CD4-positive, alpha-beta T cell treated with Interleukin-4 for 4 hours (primary cell): ENCODE measurements at places on chromosomes 16 and 17.

DNA sequence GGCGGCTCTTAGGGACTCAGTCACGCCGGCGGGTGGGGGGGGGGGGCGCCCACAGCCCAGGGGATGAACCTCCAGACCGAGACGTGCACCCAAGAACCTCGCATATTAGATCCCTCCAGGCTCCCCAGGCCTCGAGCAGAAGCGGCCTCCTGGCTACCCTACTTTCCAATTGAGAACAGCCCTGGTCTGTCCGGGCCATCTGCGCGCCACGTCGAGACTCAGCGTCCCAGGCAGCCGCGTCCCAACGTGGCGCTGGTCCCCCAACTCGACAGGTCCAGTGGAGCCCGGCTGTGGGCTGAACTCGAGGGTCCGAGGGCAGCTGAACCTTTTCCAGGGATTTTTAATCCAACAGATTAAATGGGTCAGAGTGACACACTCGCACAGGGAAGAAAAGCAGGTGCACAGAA lies 2.3 kb upstream of the IRX3 start:
- no peak for DNase-seq

DNA sequence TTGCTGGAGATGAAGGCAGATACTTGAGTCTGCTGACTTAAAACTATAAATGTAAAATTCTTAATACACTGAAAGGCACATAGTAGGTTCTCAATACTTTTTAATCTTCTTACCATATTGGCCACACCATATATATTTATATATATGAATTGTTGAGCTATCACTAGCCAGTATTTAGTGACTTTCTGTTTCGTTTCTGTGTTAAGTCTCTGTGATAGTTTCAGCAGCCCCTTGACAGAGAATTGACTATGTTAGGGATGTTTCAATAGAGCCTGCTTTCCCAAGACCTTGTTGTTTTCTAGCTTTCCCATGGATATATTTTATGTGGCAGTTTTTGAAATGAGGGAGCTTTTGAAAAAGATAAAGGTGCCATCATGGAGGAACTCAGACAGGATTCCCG lies 206.5 kb upstream of the GOT2 start:
- DNase-seq = no peak

DNA sequence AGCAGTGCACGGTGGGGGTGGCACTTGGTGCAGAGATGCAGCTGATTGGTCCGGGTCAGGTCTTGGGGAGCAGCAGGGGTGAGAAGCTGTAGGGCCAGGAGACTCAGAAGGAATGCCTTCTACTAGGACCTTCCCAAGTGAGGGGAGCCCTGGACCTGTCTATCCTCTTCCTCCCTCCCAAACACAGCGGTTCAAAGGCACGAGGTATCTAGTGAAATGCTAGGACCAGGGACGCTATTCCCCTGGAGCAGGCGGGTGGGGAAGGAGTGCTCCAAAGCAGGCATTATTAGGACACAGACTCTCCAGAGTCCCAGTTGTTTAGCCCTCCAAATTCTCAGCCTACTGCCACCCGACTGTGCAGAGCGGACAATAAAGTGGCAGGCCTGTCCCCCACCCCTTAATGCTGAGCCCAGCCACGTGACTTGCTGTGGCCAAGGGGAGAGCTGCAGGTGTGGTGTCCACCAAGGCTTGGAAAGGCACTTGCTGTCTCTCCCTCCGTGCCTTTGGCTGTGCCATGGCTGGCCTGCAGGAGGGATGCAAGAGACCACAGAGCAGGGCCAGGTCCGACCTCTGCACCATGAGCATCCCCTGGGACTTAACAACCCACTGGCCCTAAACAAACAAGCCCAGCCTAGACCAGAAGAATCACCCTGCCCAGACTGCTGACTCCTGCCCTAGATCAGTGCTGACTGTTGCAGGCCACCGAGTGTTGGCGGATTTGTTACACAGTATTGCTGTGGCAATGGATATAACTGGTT lies 97.2 kb downstream of the TBC1D16 start:
- DNase-seq = no peak

- no peak for DNase-seq
Measured at GRCh38 chr16:49534901-49535610, 161.5 kb downstream of the C16orf78 start.

DNA sequence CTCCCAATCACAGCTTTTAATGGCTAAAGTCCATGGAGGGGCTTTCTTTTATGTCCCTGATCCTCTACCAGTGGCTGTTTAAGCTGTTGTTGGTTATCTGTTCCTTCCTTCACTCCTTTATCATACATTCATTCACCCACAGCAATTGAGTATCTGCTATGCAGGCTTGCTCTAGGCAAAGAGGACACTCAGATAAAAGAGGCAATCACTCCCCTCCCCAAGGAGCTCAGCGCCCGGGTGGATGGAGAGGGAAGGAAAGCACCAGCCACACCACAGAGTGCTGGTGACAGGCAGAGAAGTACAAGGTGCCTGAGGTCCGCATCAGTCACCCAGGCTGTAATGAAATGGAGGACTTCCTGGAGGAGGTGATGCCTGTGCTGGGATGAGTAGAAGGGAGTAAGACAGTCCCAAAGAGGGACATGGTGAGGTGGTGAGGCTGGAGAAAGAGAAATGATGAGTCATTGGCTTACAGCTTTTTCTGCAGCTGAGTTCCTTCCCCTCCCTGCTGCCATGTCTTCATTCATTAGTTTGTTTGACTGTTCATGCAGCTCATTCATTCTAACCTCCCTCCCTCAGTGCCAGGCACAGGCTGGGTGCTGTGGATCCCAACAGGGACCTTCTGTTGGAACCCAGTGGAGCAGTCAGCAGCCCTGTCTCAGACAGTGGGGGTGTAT lies 12.8 kb upstream of the NGFR start:
- DNase-seq = no peak

GRCh38 chr17:18270046-18270931 lies 9.8 kb downstream of the MIEF2 start:
- no peak for DNase-seq

DNA sequence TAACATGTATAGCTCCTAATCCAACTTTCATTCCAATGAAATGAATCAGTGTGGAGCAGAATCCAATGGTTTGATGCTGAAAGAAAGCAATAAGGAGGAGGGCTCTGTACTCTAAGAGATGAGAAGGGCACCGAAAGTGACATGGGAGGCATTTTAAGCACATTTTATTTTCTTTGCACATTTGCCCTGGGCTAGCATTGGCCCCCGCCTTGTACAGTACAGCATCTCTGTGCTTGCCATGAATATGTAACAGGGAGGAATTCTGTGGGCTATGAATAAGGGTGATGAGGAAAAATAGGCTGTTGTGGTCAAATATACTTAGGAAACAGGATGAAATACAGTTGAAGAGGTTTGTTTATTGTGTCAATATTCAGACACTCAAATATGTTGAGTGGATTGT lies 45.2 kb upstream of the SHISA6 start:
- no peak for DNase-seq

- no peak for DNase-seq
Measured at GRCh38 chr16:56191835-56192634, 746 bp downstream of the GNAO1 start.

DNA sequence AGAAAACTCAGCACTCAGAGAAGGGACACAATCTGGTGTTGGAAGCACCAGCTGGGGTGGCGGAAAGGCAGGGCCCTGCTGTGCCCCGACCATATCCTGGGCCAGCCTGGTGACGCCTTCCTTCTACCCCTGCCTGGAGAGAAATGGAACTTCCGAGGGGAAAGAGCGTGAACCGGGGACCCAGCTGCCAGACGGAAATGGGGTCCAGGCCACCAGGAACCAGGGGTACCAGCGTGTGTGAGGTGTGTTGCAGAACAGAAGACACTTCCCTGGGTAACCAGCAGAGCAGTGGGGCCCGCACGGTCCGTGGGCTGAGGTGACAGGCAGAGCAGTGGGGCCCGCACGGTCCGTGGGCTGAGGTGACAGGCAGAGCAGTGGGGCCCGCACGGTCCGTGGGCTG lies 6.8 kb downstream of the RAB40B start:
- DNase-seq = no peak

GRCh38 chr16:27737513-27737912 lies 187.6 kb downstream of the KATNIP start:
- DNase-seq = no peak

GRCh38 chr17:81911277-81911961 lies at the start of gene PCYT2:
TSS of gene PCYT2 (minus strand) at chr17:81911399. CDS start at chr17:81911355, 44 bp downstream.
- peak; percentile 91 for DNase-seq

- DNase-seq = no peak
Measured at GRCh38 chr17:62826956-62827355, 18.8 kb upstream of the MARCHF10 start.

- no peak for DNase-seq
Measured at GRCh38 chr16:4115209-4115948, 863 bp downstream of the ADCY9 start.

GRCh38 chr17:49910094-49910857 lies 58.7 kb upstream of the DLX4 start:
- no peak for DNase-seq

DNA sequence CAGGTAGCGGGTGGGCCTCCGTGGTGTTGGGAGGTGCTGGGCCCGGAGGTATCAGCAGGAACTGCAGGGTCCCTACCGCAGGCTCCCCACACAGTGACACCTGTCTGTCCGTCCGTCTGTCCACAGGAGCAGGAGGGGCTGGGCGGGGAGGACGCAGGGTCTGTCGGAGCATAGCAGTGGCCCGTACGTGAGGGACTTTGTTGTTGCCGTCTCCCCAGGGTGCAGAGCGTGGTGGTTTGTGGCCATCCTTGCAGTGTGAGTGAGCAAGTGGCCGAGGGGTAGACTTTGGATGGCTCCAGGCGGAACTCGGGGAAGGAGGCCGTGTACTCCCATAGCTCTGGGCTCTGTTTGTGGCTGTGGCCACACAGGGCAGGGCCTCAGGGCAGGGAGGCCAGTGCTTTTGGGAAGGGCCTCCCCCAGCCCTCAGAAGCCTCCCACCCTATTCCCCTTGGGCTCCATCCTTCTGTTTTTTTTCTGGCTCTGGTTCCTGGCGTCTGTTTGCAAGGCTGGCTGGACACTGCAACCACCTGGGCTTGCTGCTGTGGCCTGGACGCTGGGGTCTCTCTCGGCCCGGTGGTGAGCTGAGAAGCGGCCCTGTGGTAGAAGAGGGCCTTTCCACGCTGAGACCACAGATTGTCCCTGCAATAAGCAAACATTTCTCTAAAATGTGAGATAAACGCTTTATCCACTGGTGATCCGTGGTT lies 41.0 kb upstream of the ZNF750 start:
- DNase-seq = no peak

GRCh38 chr16:18803569-18804462 lies 2.5 kb upstream of the ARL6IP1 start:
- no peak for DNase-seq

DNA sequence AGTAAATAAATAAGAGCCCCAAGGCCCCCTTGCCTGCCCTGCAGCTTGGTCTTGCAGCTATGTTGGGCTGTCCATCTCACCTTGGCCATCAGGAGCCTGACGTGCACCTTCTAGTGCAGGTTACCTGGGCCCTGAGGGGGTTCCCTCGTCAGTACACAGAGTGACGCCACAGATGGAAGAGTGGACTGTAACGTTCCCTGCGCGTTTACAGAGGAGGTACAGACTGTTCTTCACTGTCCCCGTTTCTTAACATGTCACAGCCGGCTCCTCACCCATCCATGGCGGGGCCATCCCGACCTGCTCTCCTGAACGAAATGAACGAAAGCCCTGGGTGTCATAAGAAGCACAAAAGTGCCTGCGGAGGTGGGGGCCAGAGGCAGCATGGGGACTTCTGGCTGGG lies 15.9 kb upstream of the FASN start:
- no peak for DNase-seq

DNA sequence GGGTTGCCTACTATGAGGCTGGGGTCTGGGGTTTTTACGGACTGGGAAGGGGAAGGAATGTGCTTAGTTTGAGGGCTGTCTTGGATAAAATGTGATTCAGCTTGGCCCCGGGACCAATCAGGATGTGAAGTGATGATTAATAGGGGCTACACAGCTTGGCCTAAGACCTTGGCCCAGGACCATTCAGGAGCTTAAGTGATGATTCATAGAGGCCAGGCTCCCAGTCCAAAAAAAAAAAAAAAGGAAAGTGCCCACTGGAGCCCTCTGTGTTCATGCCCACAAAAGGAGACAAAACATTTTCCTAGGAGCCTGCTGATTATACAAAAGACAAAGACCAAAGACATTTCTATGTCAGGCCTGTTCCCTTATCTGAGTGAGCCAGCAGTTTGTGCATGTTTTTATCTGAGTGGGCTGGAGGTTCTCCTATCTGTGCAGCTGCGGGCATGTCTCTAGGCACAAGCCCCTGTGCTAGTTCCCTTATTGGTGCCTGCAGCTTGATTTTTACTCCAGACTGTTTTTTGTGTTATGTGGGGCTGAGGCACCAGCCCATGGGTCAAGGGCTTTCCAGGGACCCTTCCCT lies 898.2 kb upstream of the GOT2 start:
- DNase-seq = no peak
